ENCODE measurements at places on chromosomes 7 and 10.
A peak's percentile ranks its signal among the peaks of the same experiment; 100 is the strongest.

DNA sequence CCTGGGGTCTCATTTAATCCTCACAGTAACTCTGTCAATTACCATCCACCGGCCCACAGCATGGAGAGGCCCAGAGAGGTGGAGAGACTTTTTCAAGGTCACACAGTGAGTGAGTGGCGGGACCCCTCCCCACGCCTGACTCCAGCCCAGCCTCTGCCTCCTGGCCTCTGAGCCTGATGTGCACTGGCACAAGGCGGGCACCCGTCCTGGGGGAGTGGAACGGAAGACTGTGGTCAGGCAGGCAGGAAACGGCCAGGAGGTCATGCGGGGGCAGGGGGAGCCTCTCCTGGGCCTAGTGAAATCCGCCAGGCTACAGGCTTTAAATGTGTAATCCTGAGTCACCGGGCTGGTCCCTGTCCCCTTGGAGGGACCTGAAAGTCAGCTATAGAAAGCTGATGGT is 32.2 kb downstream of the ZCCHC24 start:
- DNase-seq, result peak; percentile 83

DNA sequence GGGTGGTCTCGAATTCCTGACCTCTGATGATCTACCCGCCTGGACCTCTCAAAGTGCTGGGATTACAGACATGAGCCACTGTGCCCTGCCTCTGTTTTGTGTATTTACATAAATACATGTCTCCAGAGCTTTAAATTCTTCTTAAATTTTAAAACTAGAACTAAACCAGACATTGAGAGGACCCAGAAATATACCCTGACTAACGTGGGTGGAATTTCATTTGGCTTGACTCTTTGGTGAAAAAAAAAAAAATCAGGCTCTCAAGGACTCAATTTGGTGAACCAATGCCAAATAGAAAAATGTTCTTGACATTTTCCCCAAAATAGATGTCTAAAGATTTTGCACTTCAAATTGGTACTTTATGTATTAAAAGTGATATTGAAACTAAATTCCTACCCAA is 16.6 kb upstream of the FAS start:
- DNase-seq, result no peak

DNA sequence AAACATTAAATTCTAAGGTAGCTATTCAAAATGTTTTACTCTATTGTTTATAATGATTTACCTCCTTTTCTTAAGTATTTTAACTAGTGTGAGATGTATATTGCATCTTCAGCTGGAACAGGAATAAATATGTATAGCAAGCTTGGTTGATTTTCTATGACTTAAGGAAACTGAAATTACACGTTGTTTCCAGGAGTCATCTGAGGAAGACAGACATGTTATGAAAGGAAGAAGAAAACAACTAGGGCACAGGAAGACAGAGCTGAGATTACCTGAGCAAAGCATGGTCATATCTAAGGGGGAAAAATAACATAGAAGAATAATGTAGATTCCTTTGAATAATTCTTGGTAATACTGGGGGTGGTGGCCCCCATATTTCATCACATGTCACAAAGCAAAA is 210.9 kb upstream of the SEMA3E start:
- DNase-seq, result no peak

- DNase-seq, result no peak
Measured at GRCh38 chr10:129049501-129049900, 417.5 kb upstream of the MGMT start.

- DNase-seq, result no peak
Measured at GRCh38 chr7:26157520-26158105, 5.6 kb downstream of the NFE2L3 start.

GRCh38 chr7:75808106-75808505 is 5.5 kb downstream of the CCL24 start:
- no peak for DNase-seq

DNA sequence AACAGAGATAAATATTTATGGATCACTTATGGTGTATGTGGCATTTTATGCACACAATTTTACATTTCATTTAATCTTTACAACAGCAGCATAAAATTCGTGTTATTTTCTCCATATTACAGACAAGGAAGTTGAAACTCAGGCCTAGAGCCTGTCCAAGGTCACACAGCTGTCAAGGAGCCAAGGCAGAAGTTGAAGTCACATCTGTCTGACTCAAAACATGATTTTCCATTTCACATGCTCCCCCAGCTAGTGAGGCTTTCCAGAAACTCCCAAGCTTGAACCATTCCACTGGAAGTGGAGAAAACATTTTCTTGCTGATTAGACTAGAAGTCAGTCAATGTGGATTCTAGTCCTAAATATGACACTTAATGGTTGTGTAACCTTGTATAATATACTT is 110.5 kb downstream of the HECTD2 start:
- DNase-seq, result no peak

- DNase-seq, result no peak
Measured at GRCh38 chr10:89887830-89888229, 186.4 kb downstream of the KIF20B start.

GRCh38 chr7:46173476-46174195 is 252.6 kb upstream of the IGFBP3 start:
- DNase-seq, result no peak

- no peak for DNase-seq
Measured at GRCh38 chr10:23204773-23205172, 12.7 kb downstream of the PTF1A start.

DNA sequence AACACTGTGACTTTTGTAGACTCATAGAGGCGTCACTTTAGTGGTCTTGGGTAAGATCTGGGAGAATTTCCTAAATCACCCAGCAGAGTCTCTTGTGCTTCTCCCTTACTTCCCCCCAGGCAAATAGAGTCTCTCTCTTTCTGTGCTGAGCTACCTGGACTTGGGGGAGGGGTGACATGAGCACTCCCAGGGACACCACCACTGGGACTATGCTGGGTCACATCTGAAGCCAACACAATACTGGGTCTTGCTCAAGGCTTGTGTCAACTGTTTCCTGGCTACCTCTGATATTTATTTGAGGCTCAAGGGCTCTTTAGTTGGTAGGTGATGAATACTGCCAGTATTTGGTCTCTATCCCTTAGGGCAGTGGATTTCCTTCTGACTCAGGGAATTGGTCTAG is 214.6 kb upstream of the TPK1 start:
- no peak for DNase-seq

DNA sequence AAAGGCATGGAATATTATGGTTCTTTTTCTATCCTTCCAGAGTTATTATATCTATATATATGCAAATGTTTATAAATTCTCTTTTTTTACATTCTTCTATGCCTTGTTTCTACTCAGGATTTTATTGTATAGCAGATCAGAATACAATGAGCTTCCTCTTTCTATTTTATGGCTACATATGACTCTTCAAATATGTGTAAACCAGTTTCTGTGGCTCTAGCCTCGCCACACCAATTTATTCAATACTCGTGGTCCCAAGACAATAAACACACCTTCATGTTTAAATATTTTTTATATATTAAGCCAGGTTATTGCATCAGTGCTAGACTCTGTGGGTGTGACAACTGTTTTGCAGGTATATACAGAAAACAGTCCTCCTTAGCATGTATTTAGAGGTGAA is 237.5 kb upstream of the MKLN1 start:
- no peak for DNase-seq

- DNase-seq, result no peak
Measured at GRCh38 chr7:116653646-116654045, 18.4 kb upstream of the MET start.

GRCh38 chr7:134992626-134993179 is 6.4 kb downstream of the AGBL3 start:
- no peak for DNase-seq

DNA sequence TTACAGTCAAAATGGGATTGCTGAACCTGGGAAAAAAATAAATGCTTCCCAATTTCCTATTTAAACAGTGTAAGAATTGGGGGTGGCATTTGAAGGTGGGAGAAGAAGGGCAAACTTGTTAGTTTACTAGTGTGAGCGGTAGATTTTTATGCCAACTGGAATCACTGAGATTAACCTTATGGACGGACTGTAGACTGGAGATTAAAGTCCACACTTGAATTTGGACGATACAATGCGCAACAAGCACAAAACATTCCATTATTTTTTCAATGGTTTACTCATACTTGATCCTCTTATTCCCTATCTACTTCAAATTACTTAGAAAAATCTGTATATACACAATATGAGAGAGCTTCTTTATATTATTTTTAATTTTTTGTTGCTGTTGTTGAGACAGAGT is 269.6 kb upstream of the KLF14 start:
- DNase-seq, result no peak

DNA sequence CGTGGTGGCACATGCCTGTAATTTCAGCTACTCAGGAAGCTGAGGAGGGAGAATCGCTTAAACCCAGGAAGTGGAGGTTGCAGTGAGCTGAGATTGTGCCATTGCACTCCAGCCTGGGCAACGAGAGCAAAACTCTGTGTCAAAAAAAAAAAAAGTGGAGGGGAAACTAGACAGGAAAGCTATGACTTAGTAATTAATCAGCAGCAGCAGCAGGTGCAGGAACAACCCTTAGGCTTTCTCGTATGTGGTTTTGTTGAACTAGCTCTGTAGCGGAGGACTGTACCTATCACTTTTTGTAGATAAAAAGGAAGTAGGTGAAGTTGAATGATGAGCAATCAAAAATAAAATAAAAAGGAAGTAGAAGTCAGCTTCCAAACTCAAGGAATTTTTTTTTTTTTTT is 76.9 kb upstream of the KMT2C start:
- no peak for DNase-seq

DNA sequence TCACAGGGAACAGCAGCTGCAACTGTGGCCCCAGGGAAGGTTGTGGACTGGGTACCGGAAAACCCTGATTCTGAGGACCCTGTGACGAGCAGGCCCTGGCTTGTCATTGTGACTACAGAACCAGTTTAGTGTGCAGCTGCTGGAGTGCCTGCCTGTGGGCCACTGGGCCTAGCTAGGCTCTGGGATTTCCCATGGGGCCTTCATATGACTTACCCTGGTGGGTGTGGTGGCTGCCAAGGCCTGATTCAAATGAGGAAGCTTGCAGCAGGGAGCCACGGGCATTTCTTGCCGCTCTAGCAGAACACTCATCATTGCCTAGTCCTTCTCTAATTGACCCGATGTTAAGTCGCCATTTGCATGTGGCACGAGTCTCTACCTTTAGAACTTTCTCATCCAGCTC is 14.7 kb upstream of the CAMK2G start:
- no peak for DNase-seq

GRCh38 chr7:50216626-50217025 is 87.9 kb upstream of the IKZF1 start:
- DNase-seq, result no peak

GRCh38 chr7:73718905-73719805 is at the start of gene STX1A:
TSS of gene STX1A (minus strand) at chr7:73719669. CDS start at chr7:73719631, 38 bp downstream.
- no peak for DNase-seq

- DNase-seq, result no peak
Measured at GRCh38 chr10:34063592-34063991, 729.1 kb upstream of the NRP1 start.

- DNase-seq, result peak; percentile 52
Measured at GRCh38 chr7:30163231-30163894, 28.6 kb downstream of the MTURN start.

- DNase-seq, result no peak
Measured at GRCh38 chr10:35015843-35016408, 74.2 kb downstream of the CUL2 start.

GRCh38 chr7:2200584-2200980 is 32.2 kb downstream of the MAD1L1 start:
- no peak for DNase-seq

DNA sequence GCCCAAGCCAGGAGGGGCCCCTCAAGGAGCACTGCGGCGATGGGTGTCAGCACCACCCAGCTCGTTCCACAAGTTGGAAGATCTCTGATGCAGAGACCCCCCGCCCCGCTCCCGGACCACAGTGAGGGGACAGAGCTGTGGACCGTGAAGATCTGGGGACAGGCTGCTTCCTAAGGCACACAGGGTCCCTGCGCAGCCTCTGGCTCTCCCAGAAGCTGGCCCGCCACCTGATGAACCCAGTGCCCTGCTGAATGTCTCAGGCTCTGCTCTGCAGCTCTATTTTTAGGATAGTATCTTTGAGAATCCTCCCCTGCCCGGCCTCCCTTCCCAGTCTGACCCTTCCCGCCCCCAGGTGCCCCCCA is 29.7 kb downstream of the GBX1 start:
- DNase-seq, result no peak

DNA sequence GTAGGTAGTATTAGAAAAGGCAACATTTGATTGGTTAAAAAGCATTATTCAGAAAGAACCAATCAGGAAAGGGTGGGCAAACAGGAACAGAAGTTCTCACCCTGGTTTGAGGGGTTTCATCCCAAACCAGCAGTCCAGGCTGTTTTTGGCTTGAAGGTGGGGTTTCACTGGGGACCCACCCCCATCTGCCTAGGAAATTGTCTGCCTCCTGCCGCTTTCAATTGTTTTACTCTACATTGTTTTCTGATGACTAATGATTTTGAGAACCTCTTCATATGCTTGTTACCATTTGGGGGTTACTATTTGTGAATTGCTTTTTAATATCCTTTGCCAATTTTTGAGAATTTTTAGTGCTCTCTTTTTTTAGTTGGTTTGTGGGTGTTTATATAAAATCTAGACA is 3.3 kb upstream of the PCBD1 start:
- no peak for DNase-seq

GRCh38 chr7:117990834-117991233 is 117.6 kb upstream of the CTTNBP2 start:
- no peak for DNase-seq

GRCh38 chr7:7475601-7476000 is 60.1 kb downstream of the COL28A1 start:
- no peak for DNase-seq

DNA sequence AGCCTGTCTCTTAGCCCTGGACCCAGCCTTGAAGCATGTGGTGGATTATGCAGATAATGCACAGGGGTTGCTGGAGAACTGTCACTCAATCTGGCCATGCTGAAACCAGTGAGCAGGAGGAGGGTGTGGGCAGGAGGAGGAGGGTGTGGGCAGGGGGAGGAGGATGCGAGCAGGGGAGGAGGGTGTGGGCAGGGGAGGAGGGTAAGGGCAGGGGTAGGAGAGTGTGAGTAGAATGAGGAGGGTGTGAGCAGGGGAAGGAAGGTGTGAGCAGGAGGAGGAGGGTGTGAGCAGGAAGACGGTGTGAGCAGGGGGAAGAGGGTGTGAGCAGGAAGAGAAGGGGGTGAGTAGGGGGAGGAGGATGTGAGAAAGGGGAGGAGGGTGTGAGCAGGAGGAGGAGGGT is 18.8 kb downstream of the CAMK2B start:
- peak; percentile 41 for DNase-seq

All from CMK (cell line).